Activated CD4-positive, alpha-beta T cell treated with anti-CD3 and anti-CD28 coated beads, Interleukin-2, amount 50 U/mL, for 24 hours (primary cell): ENCODE measurements at places on chromosomes 3 and 15.

DNA sequence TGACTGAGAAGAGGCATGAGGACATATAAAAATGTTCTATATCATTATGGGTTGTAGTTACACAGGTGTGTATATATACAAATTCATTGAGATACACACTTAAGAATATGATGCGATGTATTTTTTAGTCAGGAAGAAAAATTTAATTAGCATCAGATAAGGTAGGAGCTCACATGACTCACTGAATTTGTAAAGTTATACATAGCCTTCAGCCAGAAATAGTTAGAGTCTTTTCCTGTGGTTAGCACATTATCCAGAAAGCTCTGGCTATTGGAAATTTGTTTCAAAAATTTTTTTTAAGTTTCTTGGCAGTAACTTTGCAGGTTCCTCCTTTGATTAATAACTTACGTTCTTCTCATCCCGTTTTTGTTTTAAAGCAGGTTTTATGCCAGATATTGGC, 88.6 kb downstream of the STT3B start:
- no peak for DNase-seq

DNA sequence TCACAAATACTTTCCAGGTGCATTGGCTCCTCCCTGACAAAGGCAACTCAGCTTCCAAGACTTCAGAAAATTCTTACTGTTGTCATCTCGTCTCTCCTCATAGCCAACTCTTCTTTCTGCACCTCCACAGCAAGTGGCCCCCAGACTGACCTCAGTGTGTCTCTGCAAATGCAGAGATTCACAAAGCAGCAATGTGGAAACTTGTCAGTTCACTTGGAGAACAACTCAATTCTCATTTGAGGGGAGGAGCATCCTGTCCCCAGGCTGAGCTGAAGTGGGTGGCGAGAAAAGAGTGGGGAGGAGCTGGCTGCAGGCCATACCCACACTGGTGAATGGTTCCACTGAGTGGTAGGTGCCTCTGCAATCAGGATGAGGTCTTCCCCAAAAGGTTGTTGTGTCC, 248.7 kb upstream of the IL12A start:
- no peak for DNase-seq

- no peak for DNase-seq
These were observed 264.0 kb upstream of the DPH6 start for GRCh38 chr15:35810007-35810406.

- DNase-seq: no peak
These were observed 19.6 kb upstream of the MITF start for GRCh38 chr3:69719587-69720122.

DNA sequence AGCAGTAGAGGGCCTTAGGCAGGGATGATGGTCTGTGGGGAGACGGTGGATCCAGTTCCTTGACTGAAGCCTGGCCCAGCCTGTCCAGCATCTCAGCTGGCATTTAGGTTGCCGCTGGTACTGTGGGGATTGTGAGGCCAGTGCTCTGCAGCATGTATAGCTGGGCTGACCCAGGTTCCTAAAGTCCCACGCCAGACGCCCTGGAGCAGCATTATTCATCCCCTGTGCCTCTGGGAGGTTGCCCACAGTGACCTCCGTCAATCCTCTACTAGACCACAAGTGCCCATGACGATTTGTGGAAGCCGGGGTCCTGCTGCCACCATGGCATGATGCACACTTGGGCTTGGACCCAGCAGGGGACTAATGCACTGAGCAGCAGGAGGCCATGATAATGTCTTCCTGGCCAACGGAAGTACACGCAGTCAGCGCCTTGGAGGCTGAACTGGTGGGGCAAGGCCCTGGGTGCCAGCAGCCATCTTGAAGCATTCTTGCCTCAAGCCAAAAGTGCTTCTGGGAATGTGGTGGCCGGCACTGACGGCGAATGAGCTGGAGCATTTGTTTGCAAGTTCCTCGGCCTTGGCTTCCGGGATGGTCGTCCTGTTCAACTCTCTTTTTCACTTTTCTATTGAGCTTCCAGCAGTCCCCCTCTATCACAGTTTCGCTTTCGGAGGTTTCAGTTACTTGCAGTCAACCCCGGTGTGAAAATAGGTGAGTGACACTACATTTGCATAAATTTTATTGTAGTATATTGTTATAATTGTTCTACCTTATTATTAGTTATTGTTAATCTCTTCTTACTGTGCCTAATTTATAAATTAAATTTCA, 949.4 kb downstream of the ROBO1 start:
- DNase-seq: no peak

- no peak for DNase-seq
These were observed 161.5 kb upstream of the MCTP2 start for GRCh38 chr15:94069844-94070243.

GRCh38 chr3:70464876-70465275, 152.4 kb upstream of the MDFIC2 start:
- no peak for DNase-seq

DNA sequence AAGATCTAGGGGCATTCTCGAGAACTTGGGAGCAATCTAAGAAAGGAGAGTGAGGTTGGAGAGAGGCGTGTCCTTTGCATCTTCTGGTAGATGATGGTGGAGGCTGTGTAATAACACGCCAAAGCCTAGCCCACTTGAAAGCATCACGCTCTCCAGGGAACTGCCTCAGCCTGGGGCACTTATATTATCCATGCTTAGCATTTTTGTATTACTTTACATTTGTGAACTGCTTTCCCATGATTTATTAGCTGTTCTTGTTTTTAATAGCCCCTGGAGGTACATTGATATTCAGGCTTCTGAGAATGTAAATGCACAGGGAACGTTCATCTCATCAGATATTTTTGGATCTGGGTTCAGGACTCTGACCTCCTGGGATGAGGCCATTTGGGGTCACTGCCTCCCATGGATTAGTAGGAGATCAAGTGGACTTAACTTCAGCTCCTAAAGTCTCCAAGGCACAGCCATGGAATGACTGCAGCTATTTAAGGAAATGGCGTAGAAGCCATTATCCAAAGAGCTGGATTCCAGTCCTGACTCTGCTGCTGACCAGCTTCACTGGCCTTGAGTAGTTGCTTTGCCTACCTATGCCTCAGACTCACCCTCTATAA, 124.9 kb downstream of the LPP start:
- DNase-seq: no peak

GRCh38 chr15:38886315-38887163, 321.9 kb upstream of the RASGRP1 start:
- DNase-seq: no peak

DNA sequence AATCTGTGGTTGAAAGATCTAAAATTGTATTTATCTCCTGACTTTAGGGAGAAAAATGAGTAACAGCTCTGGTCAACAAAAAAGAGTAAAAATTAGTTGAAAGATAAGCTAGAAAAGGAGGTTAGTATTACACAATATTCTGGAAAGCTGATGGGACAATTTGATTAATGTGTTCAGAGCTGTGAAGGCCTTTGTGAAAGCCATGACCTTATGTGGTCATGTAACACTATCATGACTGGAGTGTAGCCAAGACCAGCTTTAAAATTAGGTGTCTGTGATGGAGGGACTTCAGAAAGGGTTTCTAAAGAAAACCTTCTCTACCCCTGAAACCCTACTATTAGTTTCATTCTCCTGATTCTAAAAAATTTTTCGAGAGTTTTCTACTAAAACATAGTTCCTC, 127.2 kb downstream of the NFKBIZ start:
- no peak for DNase-seq

DNA sequence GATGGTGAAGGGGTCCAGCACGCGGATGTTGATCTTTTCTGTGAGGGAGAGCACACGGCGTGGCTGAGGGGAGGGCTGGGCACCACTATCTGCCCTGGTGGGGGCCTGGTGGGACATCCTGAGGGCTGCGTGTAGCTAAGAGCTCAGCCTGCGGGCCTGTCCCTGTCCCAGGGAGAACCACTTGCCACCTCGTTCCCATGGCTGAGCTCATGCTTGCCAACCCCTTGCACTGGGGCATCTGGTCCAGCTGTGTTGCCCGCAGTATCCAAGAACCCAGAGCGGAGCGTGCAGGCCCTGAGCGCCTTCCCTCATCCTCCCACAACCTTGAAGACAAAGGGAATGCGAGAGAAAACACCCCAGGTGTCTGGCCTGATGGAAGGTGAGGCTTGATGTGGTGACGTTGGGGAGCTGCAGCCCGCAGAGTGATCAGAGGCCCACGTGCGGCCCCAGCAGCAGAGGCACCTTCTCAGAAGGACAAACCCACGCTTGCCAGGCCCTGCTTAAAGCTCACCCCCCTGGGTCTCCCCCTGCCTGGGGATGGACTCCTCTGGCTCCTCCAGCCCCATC, 28.9 kb downstream of the TKT start:
- no peak for DNase-seq

DNA sequence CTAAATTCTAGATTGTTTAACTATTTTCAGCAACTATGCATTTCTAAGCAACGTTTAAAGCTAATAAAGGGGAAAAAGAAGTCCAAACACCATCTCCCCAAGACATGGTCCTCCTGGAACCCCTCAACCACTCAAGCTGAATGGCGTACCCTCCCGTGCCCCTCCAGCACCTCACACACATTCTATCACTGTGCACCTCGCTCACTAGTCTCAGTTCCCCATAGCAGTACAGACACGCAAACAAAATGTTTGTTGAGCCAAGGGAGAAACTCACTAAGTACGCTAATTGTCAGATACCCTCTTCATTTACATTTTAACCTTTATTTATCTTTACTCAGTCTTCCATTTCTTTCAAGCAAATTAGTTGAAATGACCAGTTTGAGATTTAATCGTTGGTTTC, 48.8 kb downstream of the ACAP2 start:
- DNase-seq: no peak

- no peak for DNase-seq
These were observed 106.4 kb downstream of the FBLN2 start for GRCh38 chr3:13655061-13655913.

DNA sequence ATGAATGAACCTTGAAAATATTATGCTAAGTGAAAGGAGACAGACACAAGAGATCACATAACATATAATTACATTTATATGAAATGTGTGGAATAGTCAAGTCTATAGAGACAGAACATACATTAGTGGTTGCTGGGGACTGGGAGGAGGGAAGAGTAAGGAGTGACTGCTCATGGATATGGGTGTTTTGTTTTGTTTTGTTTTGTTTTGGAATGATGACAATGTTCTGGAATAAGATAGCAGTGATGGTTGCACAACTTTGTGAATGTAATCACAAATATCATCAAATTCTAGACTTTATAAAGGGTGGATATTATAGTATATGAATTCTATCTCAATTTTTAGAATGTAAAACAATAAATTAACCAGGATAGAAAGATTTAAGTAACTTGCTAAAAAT, 57.4 kb upstream of the PHLDB2 start:
- no peak for DNase-seq

DNA sequence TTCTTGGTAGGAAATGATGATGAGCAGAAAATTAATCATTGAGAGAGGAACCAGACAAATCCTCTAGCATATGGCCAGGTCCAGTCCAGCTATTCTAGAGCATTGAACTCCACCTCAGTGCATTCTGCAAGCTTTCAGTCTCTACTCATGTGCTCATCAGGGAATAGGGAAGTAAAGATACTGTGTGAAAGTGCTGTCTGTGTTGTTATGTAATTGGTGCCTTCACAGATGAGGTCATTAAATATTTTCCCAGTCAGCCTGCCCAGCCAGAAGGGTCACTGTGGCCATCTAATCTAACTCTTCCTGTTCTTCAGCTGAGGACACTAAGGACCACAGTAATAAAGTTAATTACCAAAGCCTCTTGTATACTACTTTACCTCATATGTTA, 28.2 kb downstream of the C3orf62 start:
- no peak for DNase-seq

GRCh38 chr15:99545605-99546004, 20.2 kb upstream of the MEF2A start:
- DNase-seq: no peak

DNA sequence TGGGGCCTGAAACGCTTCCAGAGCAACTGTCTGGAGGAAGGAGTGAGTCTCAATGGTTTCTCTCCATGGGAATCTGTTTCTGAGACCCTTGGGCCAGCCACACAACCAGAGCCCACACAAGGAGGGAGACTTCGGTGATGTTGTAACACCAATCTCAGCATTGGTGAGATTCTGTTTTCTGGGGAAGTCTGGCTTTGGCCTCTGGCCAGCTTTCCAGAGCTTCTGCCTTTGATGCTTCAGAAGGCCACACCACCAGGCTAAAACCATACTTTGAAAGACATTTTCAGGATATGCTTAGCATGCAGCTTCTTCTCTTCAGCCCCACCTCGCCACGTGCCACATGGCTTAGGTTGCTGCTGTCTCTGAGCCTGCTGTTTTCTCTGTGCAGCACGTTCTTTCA, 3.6 kb upstream of the EEFSEC start:
- no peak for DNase-seq

DNA sequence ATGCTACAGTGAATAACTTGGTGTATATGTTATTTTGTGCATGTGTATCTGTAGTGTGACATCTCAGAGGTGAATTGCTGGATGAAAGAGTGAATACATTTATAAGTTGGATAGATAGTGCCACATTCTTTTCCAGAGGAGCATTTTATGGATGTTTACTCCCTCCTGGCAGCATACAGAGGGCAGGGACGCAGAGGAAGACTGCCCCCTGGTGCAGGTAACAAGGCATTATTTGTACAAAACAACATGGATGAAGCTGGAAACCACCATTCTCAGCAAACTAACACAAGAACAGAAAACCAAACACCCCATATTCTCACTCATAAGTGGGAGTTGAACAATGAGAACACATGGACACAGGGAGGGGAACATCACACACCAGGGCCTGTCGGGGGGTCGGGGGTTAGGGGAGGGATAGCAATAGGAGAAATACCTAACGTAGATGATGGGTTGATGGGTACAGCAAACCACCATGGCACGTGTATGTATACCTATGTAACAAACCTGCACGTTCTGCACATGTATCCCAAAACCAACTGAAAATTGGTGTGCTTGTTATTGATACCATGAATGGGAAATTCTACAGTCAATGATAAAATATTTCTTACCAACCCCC, 57.9 kb upstream of the CTXND1 start:
- DNase-seq: no peak

- DNase-seq: no peak
These were observed 133.3 kb upstream of the TPM1 start for GRCh38 chr15:62909257-62909656.

DNA sequence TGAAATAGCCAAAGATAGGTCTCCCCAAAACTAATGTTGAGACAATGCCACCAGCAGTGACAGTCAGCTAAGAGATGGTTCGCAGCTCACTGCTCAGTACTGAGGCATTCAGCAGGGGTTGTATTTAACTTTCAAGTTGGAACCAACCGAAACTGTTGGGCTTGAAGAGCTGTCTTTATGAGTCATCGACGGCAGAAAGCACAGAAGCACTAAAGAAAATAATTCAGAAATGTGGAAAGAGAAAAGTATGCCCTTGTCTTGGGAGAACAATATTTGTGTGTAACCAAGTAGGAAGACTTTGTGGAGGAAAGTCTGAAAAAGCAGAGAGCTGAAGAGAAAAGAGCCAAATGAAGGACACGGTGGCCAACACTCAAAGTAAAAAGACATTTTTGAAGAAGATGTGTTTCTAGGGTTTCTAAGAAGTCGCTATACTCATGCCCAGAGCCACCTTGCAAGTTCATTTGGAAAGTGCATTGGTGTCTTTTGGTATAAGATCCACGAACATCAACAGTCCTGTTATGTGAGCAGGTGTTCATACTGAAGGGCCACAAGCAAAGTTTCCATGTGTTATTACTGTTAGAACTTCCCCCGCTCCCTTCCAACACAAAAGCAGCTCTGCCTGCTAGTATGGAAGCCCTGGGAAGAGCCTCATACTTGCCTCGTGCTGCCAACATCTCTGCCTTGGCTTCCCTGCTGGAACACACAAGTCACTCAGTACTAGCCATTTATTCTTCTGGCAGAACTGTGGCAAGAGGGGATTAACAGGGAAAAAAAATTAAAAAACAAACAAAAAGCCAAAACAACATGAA, 4.1 kb upstream of the RARB start:
- DNase-seq: no peak
